Airway epithelial cell (primary cell): ENCODE measurements at places on chromosomes 2 and 18. TPM values are rescaled to one million over a fixed set of nuclear protein-coding genes. Genes with fewer than 3 reads are reported as not detected.

SEMA4F gene
- total RNA-seq: 8.2 and 12.7 TPM in 2 replicates

FOXI3 gene
- not detected in 2 replicates for total RNA-seq

LYG1 gene
- total RNA-seq: not detected in 2 replicates

SPC25 gene
- total RNA-seq: 3.3 and 6.8 TPM in 2 replicates

SERPINB8 gene
- total RNA-seq: 15.0 and 17.1 TPM in 2 replicates

TXNDC2 gene
- 0.07 TPM in 1 of 2 replicates, not detected in the other for total RNA-seq

PCARE gene
- not detected in 2 replicates for total RNA-seq

LOXL3 gene
- total RNA-seq: 0.33 and 0.56 TPM in 2 replicates

RBKS gene
- total RNA-seq: 0.78 and 0.98 TPM in 2 replicates

CKAP2L gene
- 10.9 and 15.3 TPM in 2 replicates for total RNA-seq
